T-helper 17 cell (primary cell): ENCODE measurements at places on chromosomes 2 and 18. TPM values are rescaled to one million over a fixed set of nuclear protein-coding genes. Genes with fewer than 3 reads are reported as not detected.
A peak's percentile ranks its signal among the peaks of the same experiment; 100 is the strongest.

Gene IL1RN
- 1.2 TPM for total RNA-seq

Gene OR6B2
- not detected for total RNA-seq

Gene PSMD1
- total RNA-seq, result 42.8 TPM

Gene LOXHD1
- total RNA-seq, result 1.5 TPM

Gene ASPRV1
- 1.7 TPM for total RNA-seq

Gene MC4R
- not detected for total RNA-seq

Gene IL1A
- total RNA-seq, result 0.35 TPM

Gene NPPC
- total RNA-seq, result not detected

Gene CRYBA2
- not detected for total RNA-seq

Gene PSMA8
- total RNA-seq, result 0.42 TPM

Gene TEX44
- total RNA-seq, result not detected

GRCh38 chr2:9408641-9409151 lies 14.6 kb downstream of the ITGB1BP1 start:
- no peak for DNase-seq

- no peak for DNase-seq
These were observed 71.3 kb upstream of the ACVR2A start for GRCh38 chr2:147773479-147773878.

DNA sequence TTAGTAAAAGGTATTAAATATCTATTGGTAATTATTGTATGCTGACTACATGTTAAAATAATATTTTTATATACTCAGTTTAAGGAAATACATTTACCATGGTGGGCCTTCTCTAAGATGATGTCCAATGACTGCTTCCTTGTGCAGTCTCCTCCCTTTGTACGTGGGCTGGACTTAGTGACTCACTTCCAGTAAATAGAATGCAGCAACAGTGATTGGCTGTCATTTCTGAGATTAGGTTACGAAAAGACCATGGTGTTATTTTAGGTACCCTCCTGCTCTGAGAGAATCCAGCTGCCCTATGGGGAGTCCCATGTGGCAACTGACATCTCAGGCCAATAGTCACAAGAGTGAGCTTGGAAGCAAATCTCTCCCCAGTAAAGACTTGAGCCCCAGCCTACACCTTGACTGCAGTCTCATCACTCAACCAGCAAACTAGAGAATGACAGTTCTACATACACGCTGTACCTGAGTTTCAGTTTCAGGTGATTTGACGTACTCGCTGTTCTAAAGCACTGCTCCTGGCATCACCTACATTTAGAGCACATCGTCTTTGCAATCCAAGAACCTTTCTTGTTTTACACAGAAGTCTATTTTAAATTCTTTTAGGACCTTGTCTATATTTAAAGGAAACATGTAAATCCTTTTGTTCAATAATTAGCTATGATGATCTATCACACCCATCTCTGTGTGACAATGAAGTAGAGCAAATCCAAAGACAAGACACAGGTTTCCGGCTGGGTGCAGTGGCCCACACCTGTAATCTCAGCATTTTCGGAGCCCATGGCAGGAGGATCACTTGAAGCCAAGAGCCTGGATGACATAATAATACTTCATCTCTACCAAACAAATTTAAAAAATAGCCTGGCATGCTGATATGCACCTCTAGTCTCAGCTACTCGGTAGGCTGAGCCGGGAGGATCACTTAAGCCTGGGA lies 87.2 kb downstream of the COBLL1 start:
- no peak for DNase-seq

GRCh38 chr18:2847317-2848246 lies 776 bp downstream of the EMILIN2 start:
- peak; percentile 13 for DNase-seq

DNA sequence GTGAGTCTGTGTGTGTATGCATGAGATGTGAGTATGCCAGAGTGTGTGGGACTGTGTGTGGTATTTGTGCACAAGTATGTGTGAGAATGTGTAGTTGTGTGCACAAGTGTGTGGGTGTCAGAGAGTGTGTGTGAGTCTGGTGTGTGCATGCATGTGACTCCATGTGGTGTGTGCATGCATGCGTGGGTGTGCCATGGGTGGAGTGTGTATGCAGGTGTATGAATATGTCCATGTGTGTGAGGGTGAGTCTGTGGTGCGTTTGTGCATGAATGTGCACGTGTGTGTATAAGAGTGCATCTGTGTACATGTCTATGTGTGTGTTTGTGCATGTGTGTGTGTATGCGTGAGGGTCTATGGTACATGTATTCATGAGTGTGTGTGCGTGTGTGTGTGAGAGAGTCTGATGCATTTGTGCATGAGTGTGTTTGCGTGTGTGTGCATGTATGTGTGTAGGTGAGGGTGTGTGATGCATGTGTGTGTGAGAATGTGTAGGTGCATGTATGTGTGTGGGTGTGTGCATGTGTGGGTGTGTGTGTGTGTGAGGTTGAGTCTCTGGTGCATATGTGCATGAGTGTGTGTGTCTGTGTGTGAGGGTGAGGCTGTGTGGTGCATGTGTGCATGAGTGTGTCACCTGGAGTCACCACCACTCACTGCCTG lies 226.8 kb downstream of the LDLRAD4 start:
- no peak for DNase-seq

DNA sequence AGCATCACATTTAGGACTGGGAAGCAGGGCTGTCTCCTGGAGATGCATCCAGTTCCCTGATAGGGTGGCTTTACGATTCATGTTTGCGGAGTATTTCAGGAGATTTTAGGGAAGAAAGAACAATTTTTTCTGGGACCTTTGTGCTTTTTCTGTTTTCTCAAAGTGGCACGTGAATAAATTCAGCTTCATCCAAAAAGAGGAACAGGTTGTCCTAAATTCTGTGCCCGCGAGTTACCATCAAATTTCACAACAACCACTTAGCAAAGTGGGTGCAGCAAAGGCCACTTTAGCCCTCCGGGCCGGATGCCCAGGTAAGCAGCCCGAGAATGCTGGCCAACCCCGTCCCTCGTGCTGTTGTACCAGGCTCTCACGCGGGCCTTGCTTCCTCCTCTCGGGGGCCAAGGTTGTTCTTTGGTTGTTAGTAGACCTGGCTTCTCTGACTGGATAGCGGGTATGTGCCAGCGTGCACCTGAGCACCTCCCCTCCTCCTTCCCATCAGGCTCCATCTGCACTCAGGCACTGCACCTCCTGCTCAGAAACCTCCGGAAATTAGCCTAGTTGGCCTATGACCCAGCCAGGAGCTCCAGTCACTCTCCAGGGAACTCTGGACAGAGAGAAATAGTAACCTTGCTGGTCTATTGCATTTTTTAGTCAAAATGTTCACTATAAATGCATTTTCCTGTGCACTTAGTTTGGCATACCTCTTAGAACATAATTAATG lies 83.0 kb downstream of the CMPK2 start:
- no peak for DNase-seq

DNA sequence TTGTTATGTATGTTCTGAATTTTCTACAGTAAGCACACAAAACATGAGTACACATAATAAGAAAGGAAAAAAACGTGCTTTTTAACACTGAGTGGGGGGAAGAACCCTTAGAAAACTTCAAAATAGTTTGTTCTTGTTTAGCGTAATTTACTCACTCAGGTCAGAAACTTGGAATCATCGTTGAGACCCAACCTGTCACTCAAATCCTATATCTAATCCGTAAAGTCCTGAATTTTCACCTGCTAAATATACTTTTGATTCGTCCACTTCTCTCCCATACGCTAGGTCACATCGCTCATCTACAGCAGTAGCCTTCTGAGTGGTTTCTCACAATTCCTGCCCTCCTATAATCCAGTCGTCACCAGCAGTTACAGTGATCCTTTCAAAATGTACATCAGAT lies 767 bp downstream of the TPRKB start:
- no peak for DNase-seq

- DNase-seq, result no peak
These were observed 43.3 kb downstream of the DDX1 start for GRCh38 chr2:15634846-15635490.

GRCh38 chr2:108615480-108616090 lies 81.3 kb downstream of the LIMS1 start:
- DNase-seq, result no peak

DNA sequence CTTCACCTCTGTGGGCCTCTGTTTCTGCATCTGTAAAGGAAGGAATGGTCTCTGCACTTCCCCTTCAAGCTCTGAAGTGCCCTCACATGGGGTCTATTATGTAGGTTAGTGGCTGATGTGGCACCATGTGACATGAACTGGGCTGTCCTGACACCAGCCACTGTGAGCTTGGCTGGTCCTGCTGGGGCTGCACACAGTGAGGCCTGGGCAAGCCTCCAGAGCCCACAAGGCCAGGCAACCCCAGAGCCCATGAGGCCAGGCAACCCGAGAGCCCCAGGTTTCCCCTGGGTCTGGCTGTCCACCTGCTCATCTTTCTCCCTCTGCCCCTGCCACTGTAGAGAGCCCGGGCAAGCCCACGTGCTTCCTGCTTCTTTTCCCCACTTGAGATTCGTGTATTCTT lies 150.1 kb upstream of the SMAD2 start:
- no peak for DNase-seq

- no peak for DNase-seq
These were observed 3.1 kb upstream of the INPP5D start for GRCh38 chr2:233056961-233057605.

GRCh38 chr18:31857526-31858106 lies 85.3 kb downstream of the TRAPPC8 start:
- no peak for DNase-seq

- DNase-seq, result no peak
These were observed 118.6 kb downstream of the MBP start for GRCh38 chr18:77013811-77014521.
